ENCODE measurements at places on chromosomes 7 and 10.

DNA sequence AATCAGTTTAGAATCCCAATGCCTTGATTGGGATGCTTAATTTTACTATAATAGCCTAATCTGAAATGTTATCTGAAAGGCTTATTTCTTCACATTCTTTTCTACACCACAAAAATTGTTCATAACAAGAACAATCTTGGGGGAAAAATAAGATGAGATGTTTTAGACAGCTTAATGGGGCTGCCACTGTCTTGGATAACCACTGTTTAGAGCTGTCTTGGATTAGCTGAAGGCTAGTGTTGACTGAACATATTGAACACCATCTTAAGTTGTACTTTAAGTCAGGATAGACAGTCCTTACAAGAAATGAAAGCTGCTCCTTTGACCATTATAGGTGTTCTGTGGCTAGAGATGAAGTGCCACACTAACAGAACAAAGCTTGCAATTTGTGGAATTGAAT lies 501.3 kb downstream of the GFRA1 start:
- no peak for DNase-seq

- DNase-seq, result peak; percentile 1
Observed at GRCh38 chr10:121927318-121927840, 452 bp downstream of the ATE1 start.

DNA sequence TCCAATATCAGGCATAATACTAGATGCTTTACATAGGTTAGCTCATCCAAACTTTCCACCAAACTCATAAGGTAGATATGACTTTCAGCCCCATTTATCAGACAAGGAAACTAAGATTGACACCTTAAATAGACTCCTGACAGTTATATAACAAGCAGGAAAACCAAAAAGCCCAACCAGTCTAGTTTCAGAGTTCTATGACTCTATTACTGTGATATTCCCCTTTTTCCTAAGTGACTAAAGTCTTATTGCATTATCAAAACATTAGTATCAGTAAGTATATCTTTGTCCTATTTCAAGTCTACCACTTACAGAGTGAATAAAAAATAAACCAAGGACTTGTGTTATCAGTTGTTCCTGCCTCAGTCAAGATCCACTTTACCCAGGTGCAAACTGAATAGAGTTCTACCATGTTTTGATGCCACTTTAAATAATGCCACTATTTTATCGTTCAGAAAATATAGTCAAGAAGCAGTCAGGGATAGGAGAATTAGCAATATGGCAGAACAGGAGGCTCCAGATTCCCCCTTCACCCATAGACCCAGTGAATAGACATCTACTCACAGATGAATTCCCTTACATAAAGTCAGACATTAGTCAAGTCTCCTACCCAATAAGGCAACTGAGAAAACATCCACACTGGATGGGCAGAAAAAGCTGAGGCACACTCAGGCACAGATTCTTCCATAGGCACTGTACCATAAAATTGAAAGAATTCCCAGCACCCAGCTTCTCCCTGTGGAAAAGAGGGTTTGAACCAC lies 74.1 kb downstream of the CRPPA start:
- DNase-seq, result no peak

GRCh38 chr10:49068209-49068608 lies 47.1 kb downstream of the VSTM4 start:
- DNase-seq, result no peak

GRCh38 chr10:96271016-96271815 lies at the start of gene BLNK:
Gene BLNK (minus strand): TSS chr10:96271569. CDS start chr10:96271398, 171 bp downstream.
- peak; percentile 36 for DNase-seq

DNA sequence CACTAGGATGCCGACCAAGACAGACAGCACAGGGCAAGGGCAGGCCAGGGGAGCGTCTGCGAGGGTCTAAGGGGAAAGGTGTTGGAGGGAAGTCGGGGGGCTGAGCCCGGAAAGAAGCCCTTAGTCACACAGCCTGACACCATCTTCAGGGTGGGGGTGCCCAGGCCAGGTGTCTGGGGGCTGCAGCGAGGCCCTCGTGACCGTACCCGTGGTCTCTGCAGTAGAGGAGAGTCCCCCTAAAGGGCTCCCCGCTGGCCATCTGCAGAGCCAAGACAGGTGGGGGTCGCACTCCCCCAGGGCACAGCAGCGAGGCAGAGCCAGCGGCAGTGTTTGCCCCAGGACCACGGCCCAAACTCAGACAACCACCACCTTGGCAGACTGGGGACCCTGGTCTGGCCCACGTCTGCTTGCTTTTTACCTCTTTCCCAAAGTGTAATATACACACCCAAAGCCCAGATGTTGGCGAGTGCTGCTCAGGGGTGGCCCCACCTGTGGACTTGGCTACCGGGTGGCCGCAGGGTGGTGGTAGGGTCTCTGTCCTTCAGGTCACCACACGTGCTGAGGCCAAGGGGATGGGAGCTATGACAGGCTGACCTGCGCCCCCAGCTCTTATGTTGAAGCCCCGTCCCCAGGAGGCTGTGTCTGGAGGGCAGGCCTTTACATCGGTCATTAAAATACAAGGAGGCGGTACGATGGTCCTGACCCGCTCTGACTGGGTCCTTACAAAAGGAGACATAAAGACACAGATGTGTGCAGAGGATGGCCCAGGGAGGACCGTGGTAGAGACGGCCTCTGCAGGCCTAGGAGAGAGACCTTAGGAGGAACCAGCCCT lies 107.4 kb downstream of the DNAJB6 start:
- DNase-seq, result no peak

- no peak for DNase-seq
Observed at GRCh38 chr10:839550-840205, 91.8 kb downstream of the LARP4B start.

GRCh38 chr10:27392606-27393005 lies 111.5 kb upstream of the RAB18 start:
- no peak for DNase-seq

DNA sequence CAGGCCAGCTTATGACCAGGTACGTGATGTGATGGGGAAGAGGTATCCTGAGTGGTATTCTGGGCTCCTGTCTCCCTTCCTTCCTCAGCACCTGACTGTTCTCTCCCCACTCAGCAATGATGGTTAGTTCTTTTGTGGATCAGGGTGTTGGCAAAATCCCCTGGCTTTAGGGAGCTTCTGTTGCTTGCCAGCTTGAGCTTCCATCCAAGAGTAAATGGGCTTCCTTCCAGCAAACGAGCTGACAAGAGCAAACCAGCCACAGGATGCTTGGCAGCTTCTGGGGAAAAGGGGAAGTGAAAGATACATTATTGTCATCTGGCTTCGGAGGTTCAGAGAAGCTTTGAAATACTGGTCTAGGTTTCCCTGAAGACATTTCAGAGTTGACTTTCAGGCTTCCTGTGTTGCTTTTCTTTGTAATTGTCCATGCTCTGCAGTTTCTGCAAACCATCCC lies 5.2 kb downstream of the DUSP5 start:
- DNase-seq, result peak; percentile 59

DNA sequence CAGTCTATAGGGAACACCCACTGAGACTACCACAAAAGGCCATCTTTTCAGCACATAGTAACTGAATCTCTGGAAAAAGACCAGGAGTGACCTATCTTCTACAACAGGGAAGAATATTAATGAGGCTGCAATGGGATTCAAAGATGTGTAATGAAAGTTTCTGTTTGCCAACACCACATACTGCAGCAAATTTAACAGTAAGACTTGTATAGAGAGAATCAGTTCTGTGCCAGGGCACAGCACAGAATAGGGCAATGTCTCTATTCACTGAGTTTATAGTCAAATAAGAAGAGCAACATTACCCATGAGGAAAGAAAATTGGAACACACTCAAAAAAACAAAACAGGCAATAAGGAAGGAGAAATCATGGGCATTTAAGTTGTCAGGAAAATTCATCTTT lies 91.4 kb upstream of the PTN start:
- no peak for DNase-seq

GRCh38 chr10:31000867-31001266 lies 30.8 kb downstream of the ZNF438 start:
- no peak for DNase-seq

DNA sequence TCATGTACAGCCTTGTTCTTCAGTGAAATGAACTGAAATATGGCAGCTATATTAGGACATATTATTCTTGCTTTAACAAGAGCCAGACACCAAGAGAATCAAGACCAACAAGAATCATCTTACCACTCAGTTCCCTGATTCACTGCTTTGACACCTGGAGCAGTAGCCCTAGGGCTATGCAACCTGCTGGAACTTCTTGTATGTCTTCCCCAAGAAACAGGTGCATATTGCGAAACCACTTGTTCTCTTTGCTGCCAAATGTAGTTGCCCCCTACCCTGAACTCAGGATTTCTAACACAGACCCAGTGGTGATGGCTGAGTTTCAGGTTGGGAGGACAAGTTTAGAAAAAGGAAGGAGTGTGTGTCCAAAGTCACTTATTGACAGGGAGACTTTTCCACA lies 46.1 kb downstream of the WIPF3 start:
- DNase-seq, result no peak

GRCh38 chr7:30163231-30163894 lies 28.6 kb downstream of the MTURN start:
- DNase-seq, result peak; percentile 41

GRCh38 chr10:109851616-109852474 lies 71.5 kb downstream of the XPNPEP1 start:
- DNase-seq, result no peak

- no peak for DNase-seq
Observed at GRCh38 chr7:25597946-25598345, 369.7 kb upstream of the NPVF start.

DNA sequence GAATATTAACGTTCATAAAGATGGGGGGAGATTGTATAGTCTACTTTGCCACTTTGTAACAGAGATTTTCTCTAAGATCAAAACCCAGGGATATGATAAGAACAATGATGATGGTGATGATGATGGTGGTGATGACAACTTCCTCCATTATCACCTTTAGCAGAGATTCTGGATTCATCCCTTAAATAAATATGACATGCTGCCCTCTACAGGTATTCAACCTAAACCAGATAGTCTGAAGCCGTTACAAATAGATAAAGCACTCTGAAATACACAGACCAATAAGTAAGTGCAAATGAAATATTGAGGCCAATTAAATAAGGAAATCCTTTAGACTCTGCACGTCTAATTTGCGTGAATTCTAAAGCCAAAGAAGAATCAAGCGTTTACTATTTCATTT lies 211.5 kb downstream of the CREB5 start:
- DNase-seq, result no peak

DNA sequence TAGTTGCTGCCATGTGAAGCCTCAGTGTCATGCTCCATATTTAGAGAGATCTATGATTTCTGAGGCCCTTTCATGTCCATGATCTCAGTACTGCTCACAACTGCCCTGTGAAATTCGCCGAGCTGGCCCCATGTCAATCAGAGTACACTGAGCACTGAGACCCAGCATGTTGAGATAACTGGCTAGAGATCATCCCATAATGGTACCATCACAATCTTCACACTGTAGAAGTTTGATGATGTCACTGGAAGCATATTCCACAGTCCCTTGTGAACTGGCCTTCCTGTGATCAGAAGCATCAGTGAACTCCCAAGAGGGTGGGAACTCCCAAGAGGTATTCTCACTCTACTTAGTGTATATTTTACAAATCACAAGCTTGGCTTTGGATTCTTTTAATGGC lies 116.0 kb downstream of the EGFR start:
- DNase-seq, result no peak

DNA sequence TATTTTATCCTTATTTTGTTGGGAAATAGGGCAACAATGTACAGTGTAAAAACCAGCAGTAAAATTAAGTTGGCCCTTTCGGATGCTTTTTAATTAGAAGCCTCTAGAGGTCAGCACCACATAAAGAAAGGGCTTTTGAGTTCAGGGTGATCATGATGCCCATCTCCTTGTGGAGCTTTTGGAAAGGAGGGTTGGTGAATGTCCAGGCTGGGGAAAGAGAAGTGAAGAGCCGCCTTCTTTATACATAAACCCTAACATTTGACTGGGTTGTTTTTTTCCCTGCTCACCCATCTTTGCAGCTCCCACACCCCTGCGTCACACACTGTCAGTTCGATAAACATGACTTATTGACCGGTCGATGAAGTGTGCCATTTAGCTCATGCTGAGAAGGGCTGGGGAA lies 29.8 kb downstream of the MTURN start:
- DNase-seq, result no peak

DNA sequence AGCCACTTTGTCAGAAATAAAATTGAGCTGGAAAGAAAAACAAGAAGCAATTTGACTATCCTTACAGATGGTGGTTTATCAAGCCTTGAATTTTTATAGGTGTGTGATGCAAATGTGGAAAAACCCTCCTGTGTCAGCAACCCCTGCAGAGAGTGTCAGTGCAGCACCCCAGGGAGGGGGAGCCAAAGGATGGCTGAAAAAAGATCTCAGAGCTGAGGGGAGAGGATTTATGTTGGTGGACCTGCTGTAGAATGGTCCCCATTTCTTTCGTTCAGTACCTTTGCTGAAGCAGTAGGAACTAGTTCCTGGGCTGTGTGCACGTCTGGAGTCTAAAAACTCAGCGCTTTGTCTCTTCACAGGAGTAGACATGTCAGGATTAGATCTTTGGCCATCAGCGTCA lies 239.0 kb downstream of the PHTF2 start:
- no peak for DNase-seq

DNA sequence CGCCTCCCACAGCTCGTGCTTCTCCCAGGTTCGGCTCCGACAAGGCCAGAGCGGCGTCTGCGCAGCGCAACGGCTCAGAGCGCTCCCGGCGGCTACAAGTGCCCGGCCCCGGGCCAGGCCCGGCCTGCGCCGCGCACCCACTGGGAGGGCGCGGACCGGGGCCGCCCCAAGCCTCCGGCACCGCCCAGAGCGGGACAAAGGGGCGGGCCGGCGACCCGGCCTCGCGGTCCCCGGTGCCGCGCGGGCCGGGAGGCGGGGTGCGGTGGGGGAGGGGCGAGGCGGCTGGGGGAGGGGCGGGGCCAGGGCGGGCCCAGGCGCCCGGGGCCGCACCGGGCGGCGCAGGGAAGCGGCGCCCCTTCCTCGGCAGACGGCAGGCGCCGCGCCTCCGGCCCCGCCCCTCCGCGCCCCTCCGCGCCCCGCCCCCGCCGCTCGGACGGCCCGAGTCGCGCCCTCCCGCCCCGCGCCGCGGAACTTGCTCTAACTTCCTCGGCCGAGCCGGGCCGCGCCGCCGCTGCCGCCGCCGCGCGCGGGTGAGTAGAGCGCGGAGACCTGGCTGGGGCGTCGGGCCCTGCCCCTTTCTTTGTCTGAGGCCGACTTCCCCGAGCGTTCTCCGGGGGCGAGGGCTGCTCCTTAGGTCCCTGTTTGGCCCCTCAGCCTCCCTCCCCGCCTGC lies at the start of gene TSPAN14:
Gene TSPAN14, plus strand, starts transcription at position 469 of the 671 bp plus-strand sequence. CDS start 34,924 bp downstream, outside the sequence.
- DNase-seq, result peak; percentile 84

- DNase-seq, result no peak
Observed at GRCh38 chr7:137001041-137001440, 132.6 kb downstream of the CHRM2 start.

DNA sequence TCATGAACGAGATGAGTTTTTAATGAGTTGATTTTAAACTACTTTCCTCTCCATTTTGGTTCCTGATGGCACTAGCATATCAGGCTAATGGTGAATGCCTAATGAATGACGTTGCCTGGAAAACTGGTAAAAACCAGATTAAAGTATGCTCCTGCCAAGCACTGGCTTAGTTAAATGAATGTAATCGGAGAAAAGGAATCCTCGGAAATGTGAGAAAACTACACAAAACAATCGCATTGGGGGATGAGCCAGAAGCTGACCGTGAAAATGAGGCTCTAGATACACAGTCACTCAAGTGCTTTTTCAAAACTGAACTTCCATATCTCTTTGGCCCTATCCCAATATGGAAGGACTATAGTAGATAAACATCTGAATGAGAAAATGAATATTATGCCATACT lies 153.8 kb upstream of the COL1A2 start:
- no peak for DNase-seq
